ENCODE measurements at places on chromosomes 4 and X. TPM values are rescaled to one million over a fixed set of nuclear protein-coding genes. Genes with fewer than 3 reads are reported as not detected.
A peak's percentile ranks its signal among the peaks of the same experiment; 100 is the strongest.

GRCh38 chrX:53695946-53696549 lies 9.5 kb upstream of the HUWE1 start:
- no peak for DNase-seq

DNA sequence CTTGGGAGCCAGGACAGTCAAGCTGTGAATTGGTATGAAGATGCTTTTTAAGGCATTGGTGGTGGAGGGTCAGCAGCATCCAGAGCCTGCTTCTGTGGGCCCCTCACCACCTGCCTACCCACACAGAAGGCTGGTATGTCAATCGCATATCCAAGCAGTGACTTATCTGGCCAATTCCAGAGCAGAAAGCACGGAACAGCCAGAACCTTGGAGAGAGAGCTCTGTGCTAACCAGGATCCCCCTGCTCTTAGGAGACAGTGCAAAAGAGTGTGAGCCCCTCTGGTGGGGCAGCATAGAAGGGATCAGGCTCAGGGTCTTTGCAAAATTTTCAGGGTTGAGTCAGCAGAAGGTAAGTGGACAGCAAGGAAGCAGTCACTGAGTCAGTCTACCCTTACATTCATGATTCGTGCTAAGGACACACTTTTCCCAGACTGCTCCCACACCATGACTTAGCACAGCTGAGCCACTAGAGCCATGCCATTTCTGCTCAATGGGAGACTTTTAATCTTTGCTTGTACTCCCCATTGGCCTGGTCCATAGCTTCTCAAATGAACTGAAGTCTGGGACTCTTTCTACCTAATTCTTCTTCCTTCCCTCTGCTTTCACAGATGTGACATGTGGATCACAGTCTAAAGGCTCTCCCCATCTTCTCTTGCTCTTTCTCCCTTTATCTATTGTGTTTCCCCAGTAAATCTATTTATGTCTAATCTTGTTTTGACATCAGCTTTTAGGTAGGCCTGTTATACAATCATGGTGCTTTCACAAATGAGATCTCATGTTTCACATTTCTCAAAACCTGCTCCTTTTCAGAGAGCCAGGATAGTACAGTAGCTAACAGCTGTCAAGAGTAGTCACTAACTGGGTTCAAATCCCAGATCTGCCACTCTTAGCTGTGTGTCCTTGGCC lies 20.0 kb downstream of the MORF4L2 start:
- DNase-seq = no peak

- no peak for DNase-seq
Observed at GRCh38 chr4:127776620-127777019, 5.5 kb upstream of the HSPA4L start.

- DNase-seq = peak; percentile 21
Observed at GRCh38 chr4:176818531-176818930, 25.8 kb upstream of the VEGFC start.

GRCh38 chr4:147991543-147992283 lies 259.8 kb downstream of the ARHGAP10 start:
- DNase-seq = no peak

GRCh38 chrX:131812847-131813825 lies 210.0 kb upstream of the STK26 start:
- no peak for DNase-seq

DNA sequence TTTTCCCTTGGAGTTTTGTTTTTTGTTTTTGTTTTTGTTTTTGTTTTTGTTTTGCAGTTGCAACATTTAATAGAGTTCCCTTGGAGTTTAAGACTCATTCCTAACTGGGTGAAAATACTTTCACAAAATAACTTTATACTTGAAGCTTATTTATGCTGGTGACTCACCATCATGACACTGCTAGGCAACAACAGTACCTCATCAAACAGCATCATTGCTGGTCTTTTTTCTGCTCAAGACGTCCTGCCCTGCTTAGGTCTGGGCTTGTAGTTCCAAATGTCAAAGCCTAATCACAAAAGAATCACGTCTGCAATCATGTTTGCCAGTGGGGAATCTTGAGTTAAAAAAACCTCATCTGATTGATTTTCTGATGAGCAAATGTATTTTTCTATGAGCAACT lies 105.7 kb upstream of the PRPS2 start:
- peak; percentile 1 for DNase-seq

The KLKB1 gene
- total RNA-seq = not detected

The PRKG2 gene
- total RNA-seq = not detected

The PPP1R2C gene
- total RNA-seq = not detected

The CTAG1B gene
- not detected for total RNA-seq

All from HFFc6 (cell line).